ENCODE measurements at places on chromosomes 5 and 9.
A peak's percentile ranks its signal among the peaks of the same experiment; 100 is the strongest.

- H3K4me3 ChIP-seq, result no peak overlapping the region
- no peak for DNase-seq
- H3K4me1 ChIP-seq, result no peaks in the 10 kb centered on the region
- H3K27me3 ChIP-seq, result no peaks in the 10 kb centered on the region
- H3K27ac ChIP-seq, result peak overlapping the region; percentile 59
Measured at GRCh38 chr5:102910240-102911226, 155.4 kb downstream of the PAM start.

GRCh38 chr9:75505654-75506053 is 384.8 kb upstream of the PCSK5 start:
- no peaks in the 10 kb centered on the region for H3K4me1 ChIP-seq
- H3K27me3 ChIP-seq, result no peaks in the 10 kb centered on the region

DNA sequence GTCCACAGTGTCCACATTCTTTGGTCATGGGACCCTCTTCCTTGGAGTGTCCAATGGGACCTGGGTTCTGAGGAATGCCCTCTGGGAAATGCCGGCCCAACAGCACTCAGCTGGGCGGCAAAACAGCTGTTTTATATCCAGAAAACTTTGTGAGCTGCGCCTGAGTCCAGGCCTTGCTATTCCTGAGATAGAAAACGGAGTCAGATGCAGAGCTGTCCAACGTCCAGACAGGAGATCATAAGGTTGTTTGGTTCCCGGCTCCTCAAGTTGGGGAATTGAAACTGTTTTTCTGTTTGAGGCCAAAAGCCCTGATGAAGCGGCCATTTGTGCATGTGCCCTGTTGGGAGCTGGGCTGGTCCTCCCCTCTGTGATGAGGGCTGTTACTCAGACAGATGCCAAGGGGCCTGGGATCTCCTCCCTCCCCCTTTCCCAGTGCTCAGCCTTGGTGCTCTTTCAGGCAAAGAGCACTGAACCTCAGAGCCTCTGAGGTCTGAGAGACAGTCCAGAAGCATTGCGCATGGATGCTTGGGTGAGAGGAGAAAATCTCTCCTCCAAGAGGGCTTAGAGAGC is 66.6 kb upstream of the GARNL3 start:
- no peak for DNase-seq
- peaks cover 4% of the 10 kb centered on the region for H3K4me1 ChIP-seq
- no peak overlapping the region for H3K27ac ChIP-seq
- H3K27me3 ChIP-seq, result no peaks in the 10 kb centered on the region
- no peak overlapping the region for H3K4me3 ChIP-seq
- H3K36me3 ChIP-seq, result no peaks in the 10 kb centered on the region

DNA sequence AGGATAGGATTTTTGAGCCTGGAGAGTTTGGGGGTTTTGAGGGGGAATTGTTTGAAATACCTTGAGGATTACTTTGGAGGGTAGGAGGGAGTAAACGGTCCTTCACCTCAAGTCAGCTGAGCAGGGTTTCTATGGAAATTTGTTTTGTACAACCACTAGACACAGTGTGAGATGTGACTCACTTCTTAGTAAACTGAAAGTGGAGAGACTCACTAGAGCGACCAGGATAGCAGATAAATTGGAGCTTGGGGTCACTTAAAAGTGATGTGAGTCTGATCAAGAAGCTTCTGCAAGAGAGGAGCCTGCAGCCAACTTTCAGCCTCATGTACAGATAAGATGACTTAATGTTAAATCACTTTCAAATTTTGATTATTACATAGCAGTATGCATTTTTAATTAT is 1945.9 kb upstream of the NUDT12 start:
- no peak overlapping the region for H3K27ac ChIP-seq
- DNase-seq, result no peak
- no peak overlapping the region for H3K4me3 ChIP-seq

DNA sequence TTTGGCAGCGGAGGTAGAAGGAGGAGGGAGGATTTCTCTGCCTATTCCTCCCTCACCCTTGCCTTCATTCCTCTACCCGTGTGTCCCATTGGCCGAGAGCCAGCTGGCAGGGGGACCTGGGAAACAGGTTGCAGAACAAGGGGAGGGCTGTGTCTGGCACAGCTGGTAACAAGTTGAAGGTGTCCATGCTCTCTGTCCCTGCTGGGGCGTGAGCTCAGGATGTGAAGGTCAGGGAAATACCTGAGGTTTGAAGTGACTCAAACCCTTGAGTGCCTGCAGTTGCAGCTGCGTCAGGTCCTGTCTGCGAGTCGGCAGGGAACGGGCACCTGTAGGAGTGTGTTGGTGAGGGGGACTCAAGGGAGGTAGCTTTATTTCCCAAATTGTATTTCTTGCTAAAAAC is 16.2 kb downstream of the MIGA2 start:
- H3K27ac ChIP-seq, result no peak overlapping the region
- no peak overlapping the region for H3K4me3 ChIP-seq
- H3K4me1 ChIP-seq, result no peaks in the 10 kb centered on the region
- H3K36me3 ChIP-seq, result peaks cover 11% of the 10 kb centered on the region

GRCh38 chr5:164355267-164355830 is 849.9 kb downstream of the MAT2B start:
- no peaks in the 10 kb centered on the region for H3K27me3 ChIP-seq
- H3K4me3 ChIP-seq, result no peak overlapping the region
- no peaks in the 10 kb centered on the region for H3K36me3 ChIP-seq
- no peak overlapping the region for H3K27ac ChIP-seq
- DNase-seq, result no peak
- H3K4me1 ChIP-seq, result 0 out of 2 replicates have a peak, but pooled peaks cover 4% of the 10 kb centered on the region

DNA sequence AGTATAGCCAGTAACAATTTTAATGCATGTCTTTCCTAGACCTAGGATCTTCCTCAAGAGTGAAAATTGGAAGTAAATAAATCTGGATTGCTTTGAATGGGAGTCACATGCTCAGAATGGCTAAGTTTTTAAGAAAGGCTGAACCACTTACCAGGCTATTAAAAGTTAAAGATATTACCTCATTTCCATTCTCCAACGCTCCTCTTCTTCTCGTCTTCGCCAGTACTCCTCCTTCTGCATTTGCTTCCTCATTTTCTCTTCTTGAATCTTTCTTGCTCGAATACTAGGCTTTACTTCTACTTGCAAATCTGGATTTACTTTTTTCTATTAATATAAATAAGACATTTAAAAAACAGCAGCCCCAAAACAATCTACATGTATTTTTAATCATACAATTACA is 49.6 kb downstream of the ZFR start:
- no peak overlapping the region for H3K4me3 ChIP-seq
- H3K27ac ChIP-seq, result no peak overlapping the region
- no peaks in the 10 kb centered on the region for H3K27me3 ChIP-seq
- no peaks in the 10 kb centered on the region for H3K4me1 ChIP-seq
- no peak for DNase-seq
- H3K36me3 ChIP-seq, result peaks cover 83% of the 10 kb centered on the region

GRCh38 chr5:147436596-147436995 is 73.3 kb downstream of the DPYSL3 start:
- no peaks in the 10 kb centered on the region for H3K27me3 ChIP-seq
- no peak for DNase-seq
- no peak overlapping the region for H3K4me3 ChIP-seq

DNA sequence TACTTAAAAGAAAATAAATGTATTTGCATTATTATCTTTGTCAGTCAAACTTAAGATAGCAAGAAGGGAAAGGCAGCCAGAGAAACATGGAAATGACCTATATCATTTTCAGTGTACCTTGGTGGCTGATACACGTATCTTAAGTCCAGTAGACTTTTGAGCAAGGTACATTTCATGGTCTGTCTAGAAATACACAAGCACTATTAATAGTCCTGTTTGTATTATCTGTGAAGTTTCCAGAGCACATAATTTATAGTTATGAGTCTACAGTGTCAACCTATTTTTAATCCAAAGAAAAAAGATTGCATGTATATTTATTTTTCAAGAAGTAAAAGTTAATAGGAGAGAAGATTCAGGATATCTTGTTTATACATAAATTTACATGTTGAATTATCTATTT is 95.7 kb downstream of the IZUMO3 start:
- no peak for DNase-seq
- no peaks in the 10 kb centered on the region for H3K27me3 ChIP-seq
- H3K4me1 ChIP-seq, result no peaks in the 10 kb centered on the region

- no peaks in the 10 kb centered on the region for H3K27me3 ChIP-seq
- no peak overlapping the region for H3K27ac ChIP-seq
Measured at GRCh38 chr5:143751342-143751741, 60.6 kb upstream of the HMHB1 start.

DNA sequence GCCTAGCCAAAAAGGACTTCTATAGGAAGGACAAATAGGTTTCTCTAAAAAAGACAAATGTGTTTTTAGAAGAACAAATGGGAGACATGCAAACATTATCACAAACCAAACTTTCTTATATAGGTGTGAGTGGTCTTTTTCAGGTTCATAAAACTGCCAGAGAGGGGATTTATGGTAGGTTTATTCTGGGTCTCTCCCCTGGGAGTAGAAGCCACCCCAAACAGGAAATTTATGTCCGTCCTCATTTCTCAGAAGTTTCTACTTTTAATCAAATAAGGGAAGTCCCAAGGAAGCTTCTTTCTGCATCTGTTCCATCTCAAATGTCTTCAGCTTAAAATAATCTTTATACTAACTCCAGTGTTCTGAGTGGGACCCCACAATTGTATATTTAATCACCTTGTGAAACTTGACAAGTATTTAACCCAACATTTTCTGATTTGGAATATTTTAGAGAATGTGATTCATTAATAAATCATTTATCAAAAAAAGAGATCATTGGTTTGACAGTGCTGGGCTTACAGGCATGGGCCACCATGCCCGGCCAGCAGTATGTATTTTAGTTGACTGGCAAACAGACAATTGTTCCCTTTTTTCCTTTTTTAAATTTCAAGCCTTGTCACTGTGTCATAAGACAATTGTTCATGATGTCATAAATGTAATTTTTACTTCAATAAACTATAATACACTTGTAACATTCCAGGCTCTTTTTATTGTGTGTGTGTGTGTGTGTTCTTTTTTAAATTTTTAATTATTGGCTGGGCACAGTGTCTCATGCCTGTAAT is 44.6 kb upstream of the GLDC start:
- H3K27me3 ChIP-seq, result no peaks in the 10 kb centered on the region
- H3K27ac ChIP-seq, result no peak overlapping the region
- no peaks in the 10 kb centered on the region for H3K36me3 ChIP-seq
- DNase-seq, result no peak

DNA sequence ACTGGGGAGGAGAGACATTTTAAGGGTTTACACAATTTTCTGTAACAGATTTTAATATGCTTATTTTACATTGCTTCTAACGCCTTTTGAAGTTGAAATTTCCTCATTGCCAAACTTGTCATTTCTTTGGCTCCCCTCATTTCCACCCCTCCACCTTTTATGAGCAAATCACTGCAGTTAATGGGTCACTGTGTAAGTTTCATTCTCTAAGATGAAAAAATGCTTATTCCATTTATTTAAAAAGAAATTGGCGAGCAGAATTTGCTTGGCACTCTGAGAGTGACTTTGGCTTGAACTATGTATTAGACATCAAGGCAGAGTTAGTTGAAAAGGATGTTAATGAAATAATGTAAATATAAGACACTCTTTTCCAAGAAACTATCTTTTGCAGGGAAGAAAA is 66.6 kb downstream of the ITGA1 start:
- H3K27me3 ChIP-seq, result no peaks in the 10 kb centered on the region
- H3K36me3 ChIP-seq, result no peaks in the 10 kb centered on the region
- no peak overlapping the region for H3K4me3 ChIP-seq

DNA sequence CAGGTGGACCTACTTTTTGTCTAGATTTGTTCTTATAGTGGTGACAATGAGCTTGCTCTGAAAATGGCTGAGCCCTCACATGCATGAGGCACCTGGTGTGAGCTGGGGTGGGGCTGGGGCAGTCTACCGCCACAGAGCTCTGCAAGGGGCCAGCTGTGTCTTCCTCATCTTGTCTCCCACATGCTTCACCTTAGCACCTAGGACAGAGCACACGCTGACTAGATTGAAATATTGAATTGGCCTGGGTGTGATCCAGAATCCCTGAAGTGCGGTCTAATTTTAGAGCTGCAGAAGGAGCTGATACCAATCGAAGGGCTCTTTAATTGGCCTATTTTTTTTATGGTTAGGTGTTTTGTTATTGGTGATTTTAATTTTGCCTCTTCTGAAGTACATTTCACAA is 126.1 kb upstream of the NFIB start:
- H3K27ac ChIP-seq, result no peak overlapping the region
- H3K36me3 ChIP-seq, result no peaks in the 10 kb centered on the region
- DNase-seq, result no peak
- no peaks in the 10 kb centered on the region for H3K4me1 ChIP-seq
- no peaks in the 10 kb centered on the region for H3K27me3 ChIP-seq

DNA sequence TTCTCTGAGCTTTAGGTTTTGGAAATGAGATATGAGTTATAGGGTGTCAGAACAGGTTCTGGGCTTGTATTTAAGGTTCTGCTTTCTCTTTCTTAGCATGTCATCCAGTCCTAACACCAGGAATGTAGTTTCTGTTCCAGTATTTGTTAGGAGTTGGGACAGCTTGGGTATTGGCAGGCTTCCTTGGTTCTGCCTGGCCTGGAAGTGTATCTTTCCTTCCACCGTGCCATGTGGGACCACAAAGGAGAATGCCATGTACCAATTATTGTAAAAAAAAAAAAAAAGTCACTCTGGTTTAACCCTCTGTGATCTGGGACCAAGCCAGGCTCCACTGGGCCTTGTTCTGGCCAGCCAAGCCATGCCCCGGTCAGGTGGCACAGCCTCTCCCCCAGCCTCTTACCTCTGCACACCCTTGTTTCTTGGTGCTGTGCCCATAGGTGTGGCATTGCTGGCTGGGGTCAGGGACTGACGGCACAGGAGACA is 47.8 kb downstream of the ARHGAP26 start:
- no peak for DNase-seq
- H3K4me3 ChIP-seq, result no peak overlapping the region
- no peaks in the 10 kb centered on the region for H3K36me3 ChIP-seq
- H3K4me1 ChIP-seq, result peaks cover 19% of the 10 kb centered on the region

- H3K36me3 ChIP-seq, result no peaks in the 10 kb centered on the region
- no peak overlapping the region for H3K4me3 ChIP-seq
- no peak overlapping the region for H3K27ac ChIP-seq
- H3K27me3 ChIP-seq, result no peaks in the 10 kb centered on the region
Measured at GRCh38 chr9:16145196-16145950, 592.5 kb downstream of the CCDC171 start.

DNA sequence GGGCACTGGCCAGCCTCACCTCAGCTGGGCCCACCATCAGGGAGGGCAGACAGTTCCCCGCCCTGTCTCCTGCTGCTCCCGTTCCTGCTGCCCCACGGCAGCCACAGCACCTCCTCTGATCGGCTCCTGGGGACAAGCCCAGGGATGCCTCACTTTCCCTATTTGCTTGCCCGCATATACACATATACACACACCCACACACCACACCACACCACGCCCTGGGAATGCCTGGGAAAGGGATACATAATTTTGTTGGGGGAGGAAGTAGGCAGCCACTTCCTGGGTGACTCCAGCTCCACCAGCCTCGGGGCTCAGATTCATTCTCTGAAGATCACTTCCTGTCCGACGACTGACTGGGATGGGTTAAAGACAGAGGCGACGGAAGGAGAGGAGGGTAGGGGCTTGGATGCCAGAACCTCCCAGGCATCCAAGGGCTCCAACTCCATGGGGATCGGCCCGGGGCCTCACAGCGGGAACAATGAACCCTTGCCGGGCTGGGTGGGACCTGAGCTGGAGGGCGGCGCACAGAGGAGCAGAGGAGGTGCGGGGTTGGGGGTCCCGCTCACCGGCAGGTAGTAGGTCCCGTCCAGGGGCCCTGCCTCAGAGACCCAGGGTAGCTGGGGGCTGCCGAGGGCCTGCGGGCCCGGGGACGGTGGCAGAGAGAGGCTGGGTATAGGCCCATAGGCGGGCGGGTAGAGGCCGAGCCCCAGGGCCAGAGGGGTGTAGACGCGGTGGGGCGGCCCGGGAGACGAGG is 2.0 kb upstream of the MZB1 start:
- DNase-seq, result peak; percentile 59
- H3K27me3 ChIP-seq, result peaks cover 44% of the 10 kb centered on the region
- H3K36me3 ChIP-seq, result no peaks in the 10 kb centered on the region
- peak overlapping the region; percentile 81 for H3K4me3 ChIP-seq

- H3K27me3 ChIP-seq, result no peaks in the 10 kb centered on the region
- H3K36me3 ChIP-seq, result no peaks in the 10 kb centered on the region
- no peaks in the 10 kb centered on the region for H3K4me1 ChIP-seq
Measured at GRCh38 chr9:86563350-86563749, 209.1 kb upstream of the TUT7 start.
